ENCODE measurements at places on chromosomes 6 and 20.
A peak's percentile ranks its signal among the peaks of the same experiment; 100 is the strongest.

DNA sequence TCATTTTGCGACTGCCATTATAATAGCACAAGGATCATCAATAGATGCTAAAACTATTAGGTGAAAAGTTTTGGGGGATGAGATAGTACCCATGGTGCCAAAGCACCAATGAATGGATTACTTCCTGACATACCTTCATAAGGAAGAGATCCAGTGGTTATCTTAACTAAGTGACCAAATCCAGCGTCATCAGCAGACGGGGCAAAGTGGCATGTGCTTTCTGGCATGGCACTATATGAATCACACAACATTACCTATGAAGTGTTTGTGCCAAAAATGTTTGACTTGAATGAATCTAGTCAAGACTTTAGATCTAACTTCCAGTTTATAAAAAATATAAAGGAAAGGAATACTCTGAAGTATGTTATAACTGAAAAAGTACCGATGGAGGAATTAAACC lies 10.8 kb downstream of the TRIM26 start:
- DNase-seq, result no peak

- peak; percentile 63 for DNase-seq
Observed at GRCh38 chr6:116446399-116446798, 14.8 kb upstream of the CALHM6 start.

DNA sequence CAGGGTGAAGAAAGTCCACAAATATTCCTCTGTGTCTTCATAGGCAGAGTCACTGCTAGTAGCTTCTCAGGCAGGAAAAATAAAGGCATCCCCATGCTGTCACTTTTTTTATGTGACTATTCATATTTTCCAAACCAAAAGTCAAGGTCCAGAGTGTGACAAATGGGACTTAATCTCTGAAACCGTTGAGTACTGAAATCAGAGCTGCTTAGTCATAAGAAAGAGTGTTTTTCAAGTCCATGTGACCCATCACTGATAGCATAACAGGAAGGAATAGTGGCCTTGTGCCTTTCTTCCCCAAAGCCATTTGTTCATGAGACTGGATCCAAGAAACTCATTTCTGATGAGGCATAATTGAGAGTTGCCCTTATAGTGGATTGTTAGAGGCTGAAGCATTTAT lies 210.3 kb upstream of the TSHZ2 start:
- no peak for DNase-seq

DNA sequence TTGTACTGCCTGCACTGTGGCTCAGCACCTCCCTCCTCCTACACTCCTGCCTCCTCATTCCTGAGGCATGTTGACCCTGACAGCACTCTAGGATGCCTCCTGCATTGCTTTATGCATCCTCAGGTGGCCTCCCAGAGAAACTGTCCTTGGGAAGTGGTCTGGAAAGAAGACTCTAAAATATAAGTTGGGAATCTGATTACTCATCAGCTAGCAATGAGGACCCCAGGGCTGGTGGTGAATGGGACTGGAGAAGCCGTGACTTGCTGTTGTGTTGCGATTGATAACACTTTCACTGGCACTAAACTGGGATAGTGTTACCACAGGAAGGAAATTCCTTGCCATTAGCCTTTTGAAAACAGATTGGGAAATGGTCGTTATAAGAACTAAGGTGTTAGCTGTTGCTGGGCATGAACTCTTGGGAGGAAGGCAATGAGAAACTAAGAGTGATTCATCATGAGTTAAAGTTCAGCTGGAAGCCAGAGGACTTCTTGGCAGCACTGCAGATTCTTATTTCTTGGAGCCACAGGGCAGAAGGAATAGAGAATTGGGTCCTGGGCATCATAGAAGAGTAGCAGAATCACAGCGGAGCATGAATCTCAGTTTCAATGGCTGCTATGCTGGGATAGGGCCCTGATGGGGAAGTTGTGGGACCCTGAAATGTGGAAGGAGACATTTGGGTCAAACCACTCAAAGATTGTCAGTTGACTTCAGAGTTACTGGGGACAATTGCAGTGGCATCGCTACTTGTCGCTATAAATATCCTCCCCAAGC lies 10.1 kb upstream of the SIRPD start:
- peak; percentile 55 for DNase-seq

DNA sequence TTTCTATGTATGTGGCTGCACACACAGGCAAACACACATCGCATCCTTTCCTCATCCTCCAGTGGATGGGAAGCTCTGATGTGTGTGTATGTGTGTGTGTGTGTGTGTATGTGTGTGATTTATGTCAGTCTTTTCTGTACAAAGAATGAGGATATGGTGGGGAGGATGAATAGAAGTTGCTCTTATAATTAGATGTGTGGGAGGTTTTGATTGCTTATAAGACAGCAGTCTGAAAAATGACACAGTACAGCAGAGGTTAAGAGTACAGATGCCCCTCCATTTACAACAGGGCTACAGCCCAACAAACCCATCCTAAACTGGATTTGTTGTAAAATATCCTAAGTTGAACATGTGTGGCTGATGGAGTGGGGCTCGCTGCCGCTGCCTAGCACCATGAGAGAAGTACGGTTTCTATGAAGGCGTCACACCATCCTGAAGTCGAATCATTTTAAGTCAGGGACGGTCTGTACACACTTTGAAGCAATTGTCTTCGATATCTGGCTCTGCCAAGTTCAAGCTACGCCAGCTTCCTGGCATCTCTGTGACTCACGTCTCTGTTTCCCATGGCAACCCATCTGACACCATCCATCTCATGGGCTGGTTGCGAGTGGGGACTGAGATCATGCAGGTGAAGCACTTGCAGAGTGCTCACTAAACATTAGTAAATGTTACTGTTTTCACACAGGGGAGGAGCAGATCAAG lies 252.6 kb downstream of the MYLK4 start:
- DNase-seq, result no peak

DNA sequence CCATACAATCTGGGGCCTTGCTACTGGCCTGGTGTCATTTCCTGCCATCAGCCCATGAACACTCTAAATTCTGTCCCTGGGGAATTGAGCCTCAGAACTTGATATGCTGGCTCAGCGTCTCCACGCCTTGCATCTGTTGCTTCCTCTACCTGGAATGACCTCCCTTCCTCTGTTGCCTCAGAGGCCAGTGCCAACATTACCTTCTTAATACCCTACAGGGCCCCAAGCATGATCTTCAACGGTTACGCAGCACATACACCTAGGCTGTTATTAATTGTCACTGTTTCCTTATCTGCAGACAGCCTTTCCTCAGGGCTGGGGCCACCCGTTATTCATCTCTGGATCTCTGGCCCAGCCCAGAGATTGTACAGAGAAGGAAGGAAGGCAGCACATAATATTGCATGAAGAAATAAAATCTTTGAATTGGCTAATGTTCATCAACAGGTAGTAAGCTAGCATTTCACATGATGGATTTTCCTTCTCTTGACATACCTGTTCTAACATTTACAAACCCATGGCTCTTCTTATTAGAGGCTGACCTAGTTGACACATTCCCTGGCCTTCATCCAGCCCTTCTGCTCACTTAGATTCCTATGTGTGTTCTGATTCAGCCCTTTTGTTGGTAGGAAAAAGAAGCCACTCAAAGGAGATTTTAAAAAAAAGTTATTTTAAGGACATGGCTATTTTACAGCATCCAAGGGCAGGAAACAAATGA lies 8.4 kb upstream of the RNF182 start:
- DNase-seq, result peak; percentile 47

DNA sequence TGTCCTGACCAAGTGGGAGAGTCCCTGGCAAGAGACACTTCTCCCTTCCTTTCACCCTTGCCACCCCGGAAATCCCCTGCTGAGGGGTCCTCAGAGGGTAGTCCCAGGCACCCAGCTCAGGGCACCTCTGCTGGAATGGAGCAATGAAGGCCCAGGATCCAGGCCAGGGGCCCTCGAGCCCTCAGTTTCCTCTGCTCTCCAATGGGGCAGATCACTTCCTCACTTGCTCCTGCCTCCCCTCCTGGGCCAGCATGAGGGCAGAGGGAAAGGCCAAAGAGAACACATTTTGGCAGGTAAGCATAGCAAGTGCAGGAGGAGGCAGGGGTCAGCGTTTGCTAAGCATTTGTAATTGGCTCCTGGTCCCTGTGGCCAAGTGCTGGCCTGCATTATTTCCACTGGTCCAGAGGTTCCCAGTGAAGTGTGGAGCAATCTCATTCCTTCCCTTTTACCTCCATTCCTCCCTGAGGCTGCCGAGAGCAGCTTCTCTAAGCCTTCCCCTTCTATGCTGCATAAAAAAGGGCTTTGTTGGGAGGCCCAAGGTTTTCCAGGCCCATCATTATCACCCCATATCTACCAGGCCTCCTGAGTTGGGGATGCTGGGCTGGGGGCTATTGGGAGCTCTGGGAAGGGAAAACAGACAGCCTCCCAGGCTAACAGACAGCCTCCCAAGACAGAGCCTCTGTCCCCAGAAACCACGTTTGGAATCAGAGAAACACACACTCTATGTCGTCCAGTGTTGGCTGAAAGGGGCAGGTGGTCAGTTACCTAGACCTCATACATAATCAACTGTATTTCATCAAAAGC lies 28.8 kb upstream of the VEGFA start:
- DNase-seq, result no peak

DNA sequence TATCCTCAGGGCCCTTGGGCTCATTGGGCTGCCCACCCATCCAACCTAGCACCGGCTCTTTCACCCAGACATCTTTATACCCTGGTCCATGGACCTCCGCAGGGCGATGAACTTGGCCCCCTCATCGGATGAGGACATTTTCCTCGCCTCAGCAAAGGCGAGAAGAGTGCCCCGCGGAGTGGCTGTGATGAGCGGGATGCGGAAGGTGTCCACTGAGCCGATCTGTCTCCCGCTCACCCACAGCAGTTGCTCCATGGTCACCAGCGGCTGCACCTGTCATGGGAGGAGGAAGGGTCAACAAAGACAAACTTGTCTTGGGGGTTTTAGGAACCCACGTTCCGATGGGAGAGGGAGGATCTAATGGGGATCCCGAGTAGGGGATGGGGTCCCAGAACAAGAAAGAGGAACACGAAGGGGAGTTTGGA lies 690 bp downstream of the NEU1 start:
- no peak for DNase-seq

GRCh38 chr6:135267085-135267484 lies 86.0 kb downstream of the MYB start:
- no peak for DNase-seq

GRCh38 chr6:149273318-149273717 lies 44.2 kb upstream of the TAB2 start:
- no peak for DNase-seq

GRCh38 chr20:61762167-61762710 lies 303.4 kb downstream of the TAF4 start:
- DNase-seq, result peak; percentile 57

DNA sequence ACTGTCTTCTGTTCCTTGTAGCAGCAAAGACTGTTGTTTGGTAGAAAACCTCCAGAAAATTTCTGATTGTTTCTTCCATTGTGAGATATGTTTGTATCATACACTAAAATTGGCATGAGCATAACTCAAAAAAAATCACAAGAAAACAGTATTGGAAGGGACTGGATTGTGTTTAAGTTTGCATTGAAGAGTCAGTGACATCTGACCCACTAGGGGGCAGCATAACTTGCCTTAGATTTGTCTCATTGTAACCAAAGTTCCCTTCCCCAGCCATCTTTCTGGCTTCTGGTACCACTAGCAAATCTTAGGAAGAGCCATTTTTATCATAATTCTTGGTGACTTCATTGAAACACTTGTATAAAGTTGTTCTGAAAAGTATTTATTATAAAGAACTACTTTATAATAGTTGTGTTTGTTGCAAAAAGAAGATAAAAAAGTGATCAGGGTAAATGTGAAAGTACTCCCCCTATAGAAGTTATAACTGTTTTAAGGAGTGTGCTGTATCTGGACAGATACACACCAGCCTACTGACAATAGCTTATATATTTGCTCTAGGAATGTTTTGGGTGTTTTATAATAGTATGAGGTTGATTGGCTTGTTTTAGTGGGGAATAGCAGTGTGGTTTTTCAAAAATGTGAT lies 7.7 kb downstream of the CSTF1 start:
- peak; percentile 80 for DNase-seq

DNA sequence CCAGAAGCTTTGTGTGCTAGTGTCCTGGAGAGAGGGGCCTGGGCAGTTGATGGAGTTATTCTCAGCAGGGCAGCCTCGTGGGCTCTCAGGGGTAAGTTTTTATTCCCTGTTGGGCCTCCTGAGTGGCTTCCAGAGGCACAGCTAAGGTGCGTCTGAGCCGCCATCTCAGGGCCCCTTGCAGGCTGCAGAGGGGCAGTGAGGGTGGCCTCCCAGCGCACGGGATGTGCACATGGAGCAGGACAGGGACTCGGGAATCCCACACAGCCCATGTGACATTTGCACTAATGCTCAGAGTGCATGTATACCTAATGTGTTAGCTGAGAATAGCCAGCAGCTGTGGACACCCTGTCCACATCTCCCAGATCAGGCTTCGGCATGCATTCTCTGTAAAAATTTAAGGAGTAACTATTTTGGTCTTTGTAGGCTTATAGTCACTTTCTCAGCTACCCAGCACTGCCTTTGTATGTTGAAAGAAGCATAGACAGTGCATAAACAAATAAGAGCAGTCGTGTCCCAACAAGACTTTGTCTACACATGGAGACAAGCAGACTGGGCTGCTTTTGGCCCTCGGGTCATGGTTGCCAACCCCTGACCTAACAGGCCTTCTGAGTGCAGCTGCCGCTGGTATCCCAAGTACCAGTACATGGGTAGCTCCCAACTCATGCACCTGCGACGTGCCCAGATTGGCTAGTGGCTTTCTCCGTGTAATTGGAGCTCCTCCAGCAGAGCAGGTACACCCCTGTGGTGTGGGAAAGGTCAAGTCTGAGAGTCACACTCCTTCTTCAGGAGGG lies 18.6 kb upstream of the CST9L start:
- DNase-seq, result no peak

DNA sequence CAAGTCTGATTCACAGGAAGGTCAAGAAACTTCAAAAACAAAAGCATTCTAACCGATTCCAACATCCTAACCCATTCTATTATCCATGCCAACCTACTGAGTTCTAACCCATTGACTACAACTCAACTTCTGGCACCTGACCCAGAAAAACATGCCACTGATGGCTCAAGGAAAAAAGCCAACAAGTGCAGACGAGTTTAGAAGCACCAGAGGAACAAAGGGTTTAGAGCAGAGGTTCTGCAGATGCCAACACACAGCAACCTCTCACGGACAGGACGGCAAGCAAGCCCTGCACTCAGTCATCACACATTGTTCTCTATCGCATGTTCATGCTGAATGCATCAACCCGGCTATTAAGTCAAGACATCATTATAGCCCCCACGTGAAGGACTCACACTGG lies 25.2 kb upstream of the MC3R start:
- no peak for DNase-seq

- DNase-seq, result no peak
Observed at GRCh38 chr20:1118004-1118335, 432 bp upstream of the PSMF1 start.

DNA sequence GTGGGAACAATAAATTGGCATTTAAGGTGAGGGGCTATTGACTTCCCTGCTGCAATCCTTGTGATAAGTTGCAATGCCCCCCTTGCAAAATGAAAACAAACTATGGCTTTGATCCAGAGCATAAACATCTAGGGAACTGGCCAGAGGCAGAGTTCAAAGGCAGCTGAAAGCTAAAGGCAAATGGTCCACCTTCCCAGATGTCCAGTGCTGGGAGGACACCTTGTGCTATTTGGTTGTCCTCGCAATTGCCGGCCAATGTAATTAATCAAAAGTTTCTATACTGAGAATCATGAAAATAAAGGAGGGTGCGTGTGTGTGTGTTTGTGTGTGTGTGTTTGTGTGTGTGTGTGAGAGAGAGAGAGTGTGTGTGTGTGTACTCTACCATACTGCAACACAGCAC lies 337.4 kb downstream of the CBLN4 start:
- no peak for DNase-seq

GRCh38 chr6:110545081-110545872 lies 68.9 kb upstream of the SLC22A16 start:
- DNase-seq, result no peak

Data from AG10803 (cell line).